ENCODE measurements at places on chromosomes 12 and 14.

GRCh38 chr14:54025661-54026060, 69.0 kb upstream of the BMP4 start:
- no peak for DNase-seq

- no peak for DNase-seq
These were observed 6.6 kb upstream of the PA2G4 start for GRCh38 chr12:56097738-56098137.

- DNase-seq = no peak
These were observed 375 bp downstream of the FAIM2 start for GRCh38 chr12:49903351-49903699.

DNA sequence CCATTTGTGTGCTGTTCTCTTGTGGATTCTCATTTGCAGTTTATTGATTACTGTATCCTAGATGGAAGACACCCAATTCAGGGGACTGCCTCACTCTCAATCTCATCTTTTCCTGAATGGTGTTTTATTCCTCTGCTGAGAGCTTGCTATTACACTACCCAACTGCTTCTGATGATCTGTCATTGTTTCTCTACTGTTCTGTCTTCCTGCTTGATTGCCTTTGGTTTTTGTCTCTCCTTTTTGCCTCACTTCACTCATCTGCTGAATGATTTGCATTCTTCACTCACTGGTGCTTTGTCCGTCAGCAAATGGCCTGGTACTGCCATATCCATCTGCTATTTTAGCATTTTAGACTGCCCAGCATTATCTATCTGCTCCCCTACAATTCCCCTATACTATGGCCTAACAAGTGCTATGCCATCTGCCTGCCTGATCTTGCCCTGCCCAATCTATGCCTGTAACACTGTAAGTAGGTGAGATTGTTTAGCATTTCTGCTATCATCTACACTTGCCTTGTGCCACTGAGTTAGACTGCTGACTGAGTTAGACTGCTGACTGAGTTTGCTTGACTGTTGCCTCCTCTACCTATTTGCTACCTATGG, 335.1 kb downstream of the GPHN start:
- no peak for DNase-seq

GRCh38 chr12:108394196-108394595, 55.1 kb upstream of the CMKLR1 start:
- no peak for DNase-seq

GRCh38 chr14:20848955-20849570, 42.1 kb upstream of the RNASE3 start:
- DNase-seq = no peak

DNA sequence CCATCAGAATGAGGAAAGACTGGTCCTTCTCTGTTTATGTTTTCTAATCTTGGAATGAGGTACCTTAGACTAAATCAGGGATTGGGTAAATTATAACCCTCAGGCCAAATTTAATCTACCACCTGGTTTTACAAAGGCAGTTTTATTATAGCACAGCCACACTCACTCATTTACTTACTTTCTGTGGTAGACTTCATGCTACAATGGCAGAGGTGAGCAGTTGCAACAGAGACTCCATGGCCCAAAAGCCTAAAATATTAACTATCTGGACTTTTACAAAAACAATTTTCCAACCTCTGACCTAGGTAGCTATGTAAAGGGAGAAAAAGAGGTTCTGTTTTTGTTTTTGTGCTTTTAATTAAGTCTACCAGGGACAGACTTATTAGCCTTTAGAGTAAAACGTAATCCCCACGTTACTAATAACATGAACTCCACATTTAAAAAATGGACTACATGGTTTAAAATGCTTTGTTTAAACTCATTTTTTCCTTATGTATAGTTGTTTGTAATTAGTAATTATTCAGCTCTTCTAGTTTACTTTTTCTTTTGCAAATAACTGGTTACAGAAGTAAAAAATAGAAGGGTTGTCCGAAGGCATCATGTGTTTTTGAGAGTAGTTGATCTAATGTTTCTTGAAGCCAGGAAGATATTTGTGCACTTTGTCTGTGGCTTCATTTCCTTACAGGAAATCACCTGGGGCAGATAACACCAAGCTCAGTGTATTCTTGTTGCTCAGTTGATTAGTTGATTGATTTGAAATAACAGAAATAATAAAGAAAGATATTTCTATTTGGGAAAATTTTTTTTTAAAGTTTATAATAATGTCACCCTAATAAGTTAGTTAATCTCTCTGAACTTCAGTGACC, 57.6 kb upstream of the ATP2B1 start:
- no peak for DNase-seq

- no peak for DNase-seq
These were observed 47.9 kb upstream of the PLEKHG7 start for GRCh38 chr12:92654929-92655328.

GRCh38 chr14:106879241-106879640, 1352.9 kb downstream of the TMEM121 start:
- peak; percentile 38 for DNase-seq

DNA sequence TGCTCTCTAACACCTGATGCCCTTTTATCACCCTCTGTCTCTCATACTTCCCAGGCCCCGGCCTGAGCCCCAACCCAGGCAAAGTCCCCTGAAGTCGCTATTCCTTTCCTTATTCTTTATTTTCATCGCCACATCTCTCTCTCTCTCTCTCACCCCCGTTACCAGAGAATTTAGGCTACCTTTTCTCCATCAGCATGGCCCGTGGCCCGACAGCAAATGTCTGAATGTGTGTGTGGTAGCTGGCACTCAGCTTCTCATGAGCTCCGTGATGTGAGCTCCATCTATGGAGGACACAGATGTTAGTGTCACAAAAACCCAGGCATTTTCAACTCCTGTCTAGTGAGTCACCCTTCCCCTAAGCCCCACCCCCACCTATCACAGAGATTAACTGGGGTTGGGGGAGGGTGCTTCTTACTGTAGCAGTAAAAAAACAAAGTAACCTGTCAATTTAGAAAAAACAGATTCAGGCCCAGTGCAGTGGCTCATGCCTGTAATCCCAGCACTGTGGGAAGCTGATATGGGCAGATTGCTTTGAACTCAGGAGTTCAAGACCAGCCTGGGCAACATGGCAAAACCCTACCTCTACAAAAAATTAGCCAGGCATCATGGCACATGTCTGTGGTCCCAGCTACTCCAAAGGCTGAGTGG, 53.8 kb downstream of the VCPKMT start:
- peak; percentile 89 for DNase-seq

GRCh38 chr14:23929822-23930294, 23.7 kb upstream of the DHRS4 start:
- DNase-seq = peak; percentile 82

GRCh38 chr12:54596526-54596946, 8.1 kb upstream of the PPP1R1A start:
- DNase-seq = peak; percentile 45

DNA sequence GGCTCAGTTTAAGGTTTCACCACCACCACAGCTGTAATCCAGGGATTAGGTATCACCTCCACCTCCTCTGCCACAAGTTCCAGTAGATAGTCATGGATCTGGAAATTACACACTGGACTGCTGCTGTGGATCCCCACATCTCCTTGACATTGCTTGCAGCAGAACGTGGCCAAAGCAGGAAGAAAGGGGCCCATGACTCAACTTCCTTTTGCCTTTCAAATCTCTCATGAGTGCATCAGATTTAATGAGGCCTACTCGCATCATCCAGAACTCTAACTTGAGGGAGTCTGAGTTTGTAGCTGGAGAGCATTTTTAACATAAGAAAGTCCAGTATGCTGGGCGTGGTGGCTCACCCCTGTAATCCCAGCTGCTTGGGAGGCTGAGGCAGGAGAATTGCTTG, 29.2 kb upstream of the TMED10 start:
- DNase-seq = peak; percentile 26

- no peak for DNase-seq
These were observed 214.7 kb downstream of the CPNE8 start for GRCh38 chr12:38690646-38691045.

GRCh38 chr14:62064751-62065323, 302.6 kb downstream of the SNAPC1 start:
- no peak for DNase-seq

GRCh38 chr12:95003921-95004272, 400 bp upstream of the NDUFA12 start:
- DNase-seq = no peak

- no peak for DNase-seq
These were observed 105.4 kb upstream of the CNTN1 start for GRCh38 chr12:40586823-40587222.

GRCh38 chr12:47837190-47838171, 17.8 kb upstream of the HDAC7 start:
- DNase-seq = peak; percentile 74

DNA sequence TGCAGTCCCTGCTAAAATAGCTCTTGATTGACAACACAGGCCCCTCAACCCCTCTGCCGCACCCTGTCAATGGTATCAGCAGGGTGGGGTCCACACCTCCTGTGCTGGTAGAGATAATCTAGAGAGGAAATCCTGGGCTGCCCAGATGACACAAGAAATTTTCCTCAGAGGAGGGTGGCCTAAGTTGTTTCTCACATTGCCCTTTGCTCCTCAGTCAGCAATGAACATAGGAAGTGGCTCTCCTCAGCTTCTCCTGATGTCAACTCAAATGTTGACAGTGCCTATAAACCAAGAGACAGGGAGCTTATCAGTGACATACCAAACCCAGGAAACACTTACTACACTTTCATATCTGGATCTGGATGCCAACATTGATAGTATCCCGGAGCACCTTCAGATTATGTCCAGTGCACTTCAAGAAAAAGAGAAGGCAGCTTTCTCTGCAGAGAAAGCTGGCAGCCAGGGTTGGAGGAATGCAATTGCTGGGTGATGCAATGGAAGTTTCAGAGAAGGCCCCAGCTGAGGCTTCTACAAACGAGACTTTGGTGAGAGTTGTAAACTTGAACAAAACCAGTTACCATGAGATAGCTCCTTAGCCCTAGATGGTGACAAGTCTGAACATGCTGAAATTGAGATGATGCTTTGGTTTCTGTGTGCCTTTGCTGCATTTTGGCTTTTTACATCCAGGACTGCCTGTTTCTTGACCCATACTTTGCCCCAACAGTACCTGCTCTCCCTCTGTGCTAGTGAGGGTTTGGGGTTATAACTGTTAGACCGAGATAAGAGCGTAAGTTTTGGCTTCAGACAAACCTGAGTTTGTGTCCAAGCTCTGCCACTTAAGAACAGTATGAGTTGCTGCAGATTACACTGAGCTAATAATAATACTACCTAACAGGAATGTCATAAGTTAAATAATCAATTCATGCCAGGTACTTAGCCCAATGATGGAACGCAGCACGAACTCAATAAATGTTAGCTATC, 183.5 kb downstream of the NUAK1 start:
- no peak for DNase-seq

GRCh38 chr12:27672643-27673042, 23.6 kb upstream of the REP15 start:
- no peak for DNase-seq
